Stimulated activated CD8-positive, alpha-beta memory T cell treated with anti-CD3 and anti-CD28 coated beads, Interleukin-2, amount 100 ng/mL, for 1 hour (primary cell): ENCODE measurements at places on chromosomes 6 and 20.

- DNase-seq, result no peak
Measured at GRCh38 chr6:45532721-45533210, 155.0 kb upstream of the SUPT3H start.

GRCh38 chr20:5512694-5513093 is 195.9 kb upstream of the PROKR2 start:
- no peak for DNase-seq

- no peak for DNase-seq
Measured at GRCh38 chr6:75450903-75451302, 42.7 kb downstream of the FILIP1 start.

DNA sequence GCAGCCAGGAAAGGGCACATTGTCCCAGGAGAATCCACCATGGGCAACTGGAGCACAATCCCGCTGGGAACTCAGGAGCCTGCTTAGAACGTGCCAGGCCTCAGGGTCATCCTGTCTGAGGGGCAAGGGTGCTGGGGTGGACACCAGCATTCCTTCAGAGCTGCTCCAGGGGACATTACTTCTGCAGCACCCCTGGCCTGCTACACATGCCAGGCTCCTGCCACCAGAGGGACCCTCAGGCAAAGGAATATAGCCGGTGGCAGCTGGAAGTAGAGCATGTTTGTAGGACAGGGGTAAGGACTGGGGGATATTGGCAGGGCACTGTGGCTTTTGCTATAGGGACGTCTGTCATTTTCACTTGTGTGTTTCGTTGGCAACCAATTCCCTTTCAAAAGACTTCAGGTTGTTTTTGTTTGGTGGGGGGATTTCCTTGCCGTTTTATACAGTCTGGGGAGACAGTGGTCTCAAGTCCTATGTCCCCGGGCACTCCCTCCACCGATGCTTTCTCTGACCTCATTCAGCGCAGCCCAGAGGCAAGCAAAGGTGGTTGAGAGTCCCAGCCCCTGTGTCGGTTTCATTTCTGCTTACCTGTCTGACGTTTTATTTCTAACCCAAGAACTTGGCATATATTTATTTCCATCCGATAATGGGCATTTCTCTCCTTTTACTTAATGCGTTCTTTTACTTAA is 130.8 kb downstream of the JPH2 start:
- DNase-seq, result peak; percentile 29

DNA sequence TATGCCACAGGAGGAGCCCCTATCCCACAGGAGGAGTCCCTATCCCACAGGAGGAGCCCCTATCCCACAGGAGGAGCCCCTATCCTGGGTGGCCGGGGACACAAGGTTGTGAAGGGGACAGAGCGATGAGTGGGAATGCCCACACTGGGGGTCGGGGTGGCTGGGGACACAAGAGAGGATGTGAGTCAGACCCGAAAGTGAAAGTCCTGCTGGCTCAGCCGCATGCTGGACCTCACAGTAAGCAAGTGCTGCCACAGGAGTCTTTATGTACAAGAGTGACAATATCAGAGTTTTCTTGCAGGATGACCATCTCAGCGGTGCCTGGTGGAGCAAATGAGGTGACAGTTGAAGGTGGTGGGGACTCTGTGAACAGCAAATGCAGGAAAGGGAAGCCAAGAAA is 93.7 kb downstream of the PSMB1 start:
- DNase-seq, result peak; percentile 20

- no peak for DNase-seq
Measured at GRCh38 chr6:146913842-146914488, 290.3 kb upstream of the STXBP5 start.

- no peak for DNase-seq
Measured at GRCh38 chr6:10970731-10971130, 73.4 kb downstream of the ELOVL2 start.

GRCh38 chr6:45724511-45724910 is 291.1 kb downstream of the CLIC5 start:
- DNase-seq, result no peak

GRCh38 chr6:151001387-151002056 is 136.0 kb downstream of the MTHFD1L start:
- DNase-seq, result no peak

GRCh38 chr20:48728042-48728825 is 99.6 kb downstream of the PREX1 start:
- DNase-seq, result no peak

DNA sequence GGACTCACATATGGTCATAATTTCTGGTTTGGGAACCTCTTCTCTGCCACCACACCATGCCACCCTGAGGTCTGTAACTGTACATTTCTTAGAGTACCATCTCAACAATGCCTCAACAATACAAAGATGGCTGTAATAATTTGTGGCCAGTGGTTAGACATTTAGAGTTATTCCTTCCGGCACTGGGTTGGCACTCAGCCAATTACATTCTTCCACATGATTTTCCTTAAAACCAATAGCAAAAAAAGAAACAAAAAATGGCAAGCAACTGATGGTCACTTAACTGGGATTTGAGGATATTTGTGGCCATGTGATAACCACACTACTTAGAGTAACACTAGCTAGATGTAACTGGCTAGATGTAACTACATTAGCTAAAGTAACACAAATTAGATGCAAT is 79.9 kb downstream of the SEL1L2 start:
- no peak for DNase-seq

DNA sequence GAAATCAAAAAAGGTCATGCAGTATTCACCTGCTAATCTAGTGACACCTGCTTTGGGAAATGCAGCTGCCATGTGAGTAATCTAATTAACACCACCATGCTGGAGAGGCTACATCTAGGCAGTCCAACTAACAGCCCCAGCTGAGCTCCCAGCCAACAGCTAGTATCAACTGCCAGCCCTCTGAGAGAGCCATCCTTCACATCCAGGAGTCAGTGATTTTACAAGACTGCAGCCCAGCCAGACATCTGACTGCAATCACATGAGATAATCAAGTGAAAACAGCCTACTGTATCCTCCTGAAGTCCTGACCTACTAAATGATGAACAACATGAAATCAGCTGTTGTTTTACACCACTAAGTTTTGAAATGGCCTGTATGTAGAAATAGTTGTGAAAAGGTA is 298.4 kb downstream of the TRDN start:
- DNase-seq, result no peak

DNA sequence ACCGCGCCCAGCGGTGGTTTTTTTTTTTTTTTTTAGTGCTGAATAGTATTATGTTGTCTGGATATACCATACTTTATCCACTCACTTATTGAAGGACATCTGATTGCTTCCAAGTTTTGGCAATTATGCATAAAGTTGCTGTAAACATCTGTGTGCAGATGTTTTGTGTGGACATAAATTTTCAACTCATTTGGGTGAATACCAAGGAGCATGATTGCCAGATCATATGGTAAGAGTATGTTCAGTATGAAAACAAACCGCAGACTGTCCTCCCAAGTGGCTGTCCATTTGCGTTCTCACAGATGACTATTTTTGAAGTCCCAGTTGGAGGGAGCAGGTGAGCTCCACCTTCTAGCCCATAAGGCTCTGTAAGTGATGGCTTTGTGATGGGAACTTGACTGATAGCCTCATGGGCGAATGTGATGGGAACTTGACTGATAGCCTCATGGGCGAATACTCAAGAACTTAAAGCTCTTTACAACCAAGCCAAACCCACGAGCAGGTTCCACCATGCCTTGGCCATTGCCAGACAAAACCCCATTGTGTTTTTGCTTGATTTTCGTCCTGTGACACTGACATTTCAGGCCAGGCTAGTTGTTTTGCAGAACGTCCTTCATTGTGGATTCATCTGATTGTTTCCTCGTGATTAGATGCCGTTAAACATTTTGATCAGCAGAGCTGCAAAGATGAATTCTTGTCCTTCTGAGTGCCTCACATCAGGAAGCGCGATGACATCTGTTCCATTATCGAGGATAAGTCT is 51.0 kb downstream of the ZBTB2 start:
- DNase-seq, result no peak

DNA sequence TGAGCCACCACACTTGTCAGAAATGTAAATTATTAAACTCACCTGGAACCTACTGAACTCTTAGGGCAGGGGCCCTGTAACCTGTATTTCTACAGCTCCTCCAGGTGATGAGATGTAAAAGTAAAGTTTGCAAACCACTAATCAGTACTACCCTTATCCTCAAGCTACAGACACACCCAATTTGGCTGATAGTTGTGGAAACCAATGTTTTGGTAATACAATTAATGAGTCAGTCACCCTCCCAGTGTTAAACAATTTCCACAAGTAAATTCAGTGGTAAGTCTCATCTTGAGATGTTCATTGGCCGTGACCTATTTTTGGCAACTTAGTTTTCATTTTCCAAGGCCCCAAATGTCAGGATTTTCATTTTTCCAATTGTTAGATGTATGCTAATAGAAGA is 29.6 kb downstream of the GCNT2 start:
- DNase-seq, result no peak

GRCh38 chr6:42079941-42080464 is 29.7 kb downstream of the TAF8 start:
- DNase-seq, result no peak

GRCh38 chr20:51804754-51805153 is 2.4 kb upstream of the SALL4 start:
- no peak for DNase-seq

- DNase-seq, result no peak
Measured at GRCh38 chr20:58150772-58151171, 77.7 kb downstream of the ANKRD60 start.

DNA sequence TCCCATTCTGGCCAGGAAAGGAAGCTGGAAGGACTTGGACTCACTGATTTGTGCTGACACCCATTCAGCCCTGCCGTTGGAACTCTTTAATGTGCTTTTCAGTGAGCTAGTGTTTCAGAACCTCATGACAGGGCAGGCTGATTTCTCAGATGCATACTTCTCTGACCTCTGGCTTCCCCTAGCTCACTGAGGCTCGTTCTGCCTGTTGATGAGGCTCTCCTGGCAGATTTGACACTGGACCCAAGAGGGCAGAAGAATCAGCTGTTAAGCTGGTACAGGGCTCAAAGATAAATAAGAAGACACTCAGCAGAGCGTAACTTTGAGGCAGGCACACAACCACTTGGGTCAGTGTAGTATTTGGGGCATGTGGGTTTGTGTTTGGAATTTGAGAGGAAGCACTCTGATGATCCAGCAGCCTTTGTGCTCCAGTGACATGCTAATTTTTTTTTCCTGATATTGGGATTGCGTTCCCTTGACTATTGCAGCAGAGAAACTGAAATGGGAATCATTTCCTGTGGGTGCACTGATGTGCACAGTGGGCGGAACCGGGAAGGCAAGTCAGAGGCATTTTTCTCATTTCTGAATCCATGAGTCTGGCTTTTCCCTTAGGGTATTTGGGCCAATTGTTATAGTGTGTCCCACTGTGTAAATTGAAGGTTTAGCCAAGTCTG is 80.2 kb downstream of the CARMIL1 start:
- no peak for DNase-seq

DNA sequence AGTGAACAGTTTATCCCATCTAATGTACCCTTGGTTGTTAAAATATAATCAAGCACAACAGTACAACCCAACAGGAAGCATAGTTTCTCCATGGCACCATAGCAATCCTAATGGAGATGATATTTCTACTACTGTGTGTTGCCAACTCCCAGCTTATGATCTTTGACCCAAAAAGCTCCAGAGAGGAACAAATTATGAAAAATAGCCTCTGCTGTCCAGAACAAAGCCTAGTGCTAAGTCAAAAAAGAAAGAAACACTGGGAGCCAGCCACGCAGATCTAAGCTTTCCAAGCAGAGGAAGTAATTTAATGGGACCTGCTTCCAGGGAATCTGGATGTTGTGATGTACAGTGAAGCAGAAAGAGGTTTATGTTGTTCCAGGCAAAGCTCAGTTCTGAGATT is 52.2 kb upstream of the TASP1 start:
- DNase-seq, result no peak

GRCh38 chr6:99312354-99312753 is 37.1 kb downstream of the FAXC start:
- no peak for DNase-seq

- DNase-seq, result no peak
Measured at GRCh38 chr6:137901454-137901853, 34.4 kb downstream of the TNFAIP3 start.

DNA sequence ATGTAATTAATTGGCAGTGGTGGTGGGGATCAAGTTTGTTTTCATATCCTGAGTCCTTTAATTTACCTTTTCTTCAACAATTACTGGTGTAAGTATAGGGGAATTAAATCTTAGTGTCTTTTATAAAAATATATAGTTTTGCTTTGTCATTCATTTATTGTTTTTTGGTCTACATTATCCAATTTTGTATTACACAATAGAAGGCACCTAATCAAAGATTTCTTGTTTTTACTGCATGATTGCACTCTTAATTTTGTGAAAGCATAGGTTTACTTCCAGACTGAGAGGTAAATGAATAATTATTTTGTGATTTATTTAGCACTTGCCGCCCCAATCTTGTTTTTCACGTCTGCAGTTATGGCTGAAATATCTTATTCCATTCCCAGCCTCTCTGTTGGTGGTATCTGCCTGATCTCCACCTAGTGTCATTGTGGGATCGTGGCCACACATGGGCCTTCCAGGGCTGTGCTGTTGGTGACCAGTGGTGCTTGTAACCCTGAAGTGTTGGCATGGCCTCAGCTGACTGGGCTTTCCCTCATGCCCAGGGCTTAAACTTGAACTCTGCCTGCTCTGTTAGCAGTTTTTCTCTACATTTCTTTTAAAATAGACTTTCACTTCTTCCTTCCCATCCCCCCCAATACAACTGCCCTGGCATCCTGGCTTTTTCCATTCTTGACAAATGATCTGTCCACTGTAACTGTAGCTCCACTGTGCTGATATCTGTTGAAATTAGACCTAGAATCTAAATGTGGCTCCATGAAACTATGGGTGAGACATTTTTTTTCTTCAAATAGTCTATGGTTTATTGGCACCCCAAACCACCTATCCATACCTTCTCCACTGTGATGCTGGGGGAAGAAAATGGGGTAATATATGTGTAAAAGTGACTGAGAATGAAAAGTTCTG is 24.8 kb downstream of the E2F3 start:
- DNase-seq, result no peak

DNA sequence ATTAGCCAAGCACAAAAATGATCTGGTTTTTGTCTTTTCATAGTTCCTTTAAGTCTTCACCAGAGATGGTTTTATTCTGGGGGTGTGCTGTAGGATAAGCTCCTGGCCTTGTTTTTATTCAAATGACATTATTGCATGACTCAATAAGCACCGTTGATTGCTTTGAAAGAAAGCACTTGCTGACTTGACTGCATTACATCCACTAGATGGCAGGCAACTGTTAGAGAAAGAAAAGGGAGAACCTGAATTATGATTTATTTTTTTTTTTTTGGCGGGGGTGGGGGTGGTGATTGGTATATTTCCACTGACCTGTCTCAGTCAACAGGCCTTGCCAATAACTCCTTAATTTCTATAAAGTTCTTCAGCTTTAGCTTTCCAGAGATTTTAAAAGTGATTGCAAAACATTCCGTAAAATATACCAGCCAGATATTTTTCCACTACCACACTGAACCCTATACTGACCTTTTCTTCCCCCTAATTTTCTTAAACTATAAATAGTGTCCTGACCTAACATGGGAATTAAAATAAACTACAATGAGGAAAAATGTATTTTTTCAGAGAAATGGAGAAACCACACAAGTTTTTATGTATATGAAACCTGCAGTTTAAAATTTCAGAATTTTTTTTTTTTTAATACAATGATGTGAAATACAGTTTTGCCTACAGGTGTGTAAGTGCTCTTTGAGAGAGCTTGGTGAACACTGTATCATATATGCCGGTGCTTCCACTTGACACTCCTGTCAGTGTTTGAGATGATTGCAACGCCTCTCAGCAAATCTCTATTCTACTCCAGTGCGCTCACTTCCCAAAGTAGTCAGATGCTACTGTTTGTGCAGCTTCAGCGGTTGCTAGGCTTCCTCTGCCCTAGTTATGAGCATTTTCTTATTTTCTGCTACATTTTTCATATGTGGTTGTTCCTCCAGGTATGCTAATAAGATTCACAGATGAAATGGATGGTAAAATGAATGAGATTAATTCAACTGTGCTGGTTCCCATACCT is 274.3 kb downstream of the CD109 start:
- DNase-seq, result no peak
